KG1 (cell line): ENCODE measurements at places on chromosomes 4 and X.
A peak's percentile ranks its signal among the peaks of the same experiment; 100 is the strongest.

DNA sequence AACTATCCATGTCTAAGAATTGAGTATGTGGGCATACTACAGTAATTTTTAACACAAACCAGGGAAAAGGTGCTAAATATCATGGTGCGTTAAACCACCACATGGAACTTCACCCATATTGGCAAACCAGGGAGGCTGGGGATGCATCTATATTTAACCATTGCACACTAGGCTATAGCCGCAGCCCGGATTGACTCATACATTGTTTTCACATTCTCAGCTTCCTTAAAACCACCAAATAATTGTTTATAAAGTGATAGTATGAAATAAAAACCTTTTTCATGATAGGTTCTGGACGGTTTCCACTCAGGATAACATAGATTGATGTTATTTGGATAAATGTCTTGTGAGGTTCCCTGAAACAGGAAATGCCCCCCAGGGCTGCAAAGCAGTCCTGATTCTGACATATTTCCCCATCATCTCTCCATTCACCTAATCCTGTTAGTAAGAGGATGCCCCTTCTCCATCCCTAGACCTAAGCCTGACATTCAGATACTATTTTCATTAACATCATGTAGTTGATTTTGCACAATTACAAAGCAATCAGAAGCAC lies 7.9 kb downstream of the COL25A1 start:
- DNase-seq: no peak

DNA sequence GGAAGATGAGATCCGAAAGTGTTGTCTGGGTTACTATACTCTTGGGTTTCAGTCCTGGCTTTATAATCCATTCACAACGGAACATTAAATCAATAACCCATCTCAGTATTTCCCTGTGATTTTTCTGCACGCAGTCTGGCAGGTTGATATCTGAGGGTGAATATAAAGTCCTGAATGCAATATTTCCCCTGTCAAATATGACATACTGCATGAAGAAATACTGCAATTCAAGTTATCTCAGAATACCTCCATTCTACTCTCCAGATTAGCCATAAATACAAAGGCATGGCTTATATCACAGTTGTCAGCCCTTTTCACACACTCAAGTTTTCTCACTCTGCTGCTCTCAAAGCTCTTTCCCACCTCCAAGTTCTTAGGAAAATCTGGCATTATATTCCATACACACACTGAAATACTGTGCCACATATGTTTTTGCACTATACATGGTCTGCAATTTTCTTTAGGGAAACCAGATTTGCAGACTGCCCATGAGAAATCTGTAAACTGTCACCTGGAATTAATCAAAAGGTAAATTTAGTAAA lies 64.7 kb downstream of the WDFY3 start:
- no peak for DNase-seq

GRCh38 chrX:19725641-19726040 lies 161.8 kb downstream of the SH3KBP1 start:
- DNase-seq: no peak

DNA sequence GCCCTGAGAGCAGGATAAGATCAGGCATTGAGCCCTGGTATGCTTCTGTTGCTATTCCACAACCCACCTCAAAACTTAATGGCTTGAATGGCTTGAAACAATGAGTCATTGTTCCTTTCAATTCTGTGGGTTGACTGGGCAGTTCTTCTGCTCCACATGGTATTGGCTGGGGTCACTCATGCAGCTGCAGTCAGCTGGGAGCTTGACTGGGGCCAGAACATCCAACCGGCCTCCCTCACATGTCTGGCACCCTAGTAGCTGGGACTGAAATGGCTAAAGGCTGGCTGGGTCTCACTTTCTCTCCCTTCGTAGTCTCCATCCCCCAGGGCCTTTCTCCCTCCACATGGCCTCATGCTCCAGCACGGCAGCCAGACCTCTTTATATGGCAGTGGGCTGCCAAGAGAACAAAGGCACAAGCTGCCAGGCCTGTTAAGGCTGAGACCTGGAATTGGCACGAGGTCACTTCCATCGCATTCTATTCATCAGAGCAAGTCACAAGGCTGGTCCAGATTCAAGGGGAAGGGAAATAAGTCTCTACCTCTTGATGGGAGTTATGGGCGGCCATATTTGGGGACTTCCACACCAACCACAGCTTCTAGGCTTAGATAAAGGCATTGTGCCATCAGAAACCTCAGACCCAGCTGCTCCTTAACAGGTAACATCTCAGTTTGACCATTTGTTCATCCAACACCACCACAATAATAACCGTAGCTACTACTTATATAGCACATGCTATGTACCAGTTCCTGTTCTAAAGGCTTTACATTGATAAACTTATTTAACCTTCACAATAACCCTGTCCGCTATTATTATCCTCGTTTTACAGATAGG lies 159.7 kb upstream of the ATP6AP2 start:
- DNase-seq: no peak

- peak; percentile 80 for DNase-seq
These were observed 18.0 kb downstream of the SPINK2 start for GRCh38 chr4:56803471-56803870.

DNA sequence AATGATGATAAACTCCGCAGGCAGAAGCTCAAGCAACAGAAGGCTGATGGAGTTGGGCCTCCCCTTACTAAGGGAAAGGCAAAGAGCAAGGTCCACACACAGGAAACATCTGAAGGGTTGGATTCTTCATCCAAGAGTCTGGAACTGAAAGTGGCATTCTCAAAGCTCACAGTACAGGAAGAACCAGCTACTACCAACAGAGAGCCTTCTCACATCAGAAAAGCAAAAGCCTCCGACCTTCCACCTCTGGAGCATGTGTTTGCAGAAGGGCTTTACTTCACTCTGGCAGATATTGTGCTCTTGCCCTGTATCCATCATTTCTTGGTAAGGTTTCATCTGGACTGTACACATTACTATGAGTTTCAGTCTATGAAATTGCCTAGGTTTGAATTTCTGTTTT lies 10.6 kb downstream of the GSTCD start:
- no peak for DNase-seq

DNA sequence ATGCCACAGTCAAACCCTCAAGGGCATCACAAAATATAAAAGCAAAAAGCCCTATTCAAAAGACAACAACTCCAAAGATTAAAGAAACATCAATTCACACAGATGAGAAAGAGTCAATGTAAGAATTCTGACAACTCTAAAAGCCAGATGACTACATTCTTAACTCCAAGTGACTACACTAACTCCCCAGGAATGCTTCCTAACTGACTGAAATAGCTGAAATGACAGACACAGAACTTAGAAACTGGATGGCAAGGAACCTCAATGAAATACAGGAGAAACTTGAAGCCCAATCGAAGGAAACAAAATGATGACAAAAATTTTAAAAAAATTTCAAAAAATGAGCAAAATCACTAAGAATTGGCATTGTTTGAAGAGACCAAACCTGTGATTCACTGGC lies 1047.6 kb upstream of the PCDH10 start:
- DNase-seq: no peak

- no peak for DNase-seq
These were observed 240.2 kb upstream of the GRIA3 start for GRCh38 chrX:122943918-122944317.

DNA sequence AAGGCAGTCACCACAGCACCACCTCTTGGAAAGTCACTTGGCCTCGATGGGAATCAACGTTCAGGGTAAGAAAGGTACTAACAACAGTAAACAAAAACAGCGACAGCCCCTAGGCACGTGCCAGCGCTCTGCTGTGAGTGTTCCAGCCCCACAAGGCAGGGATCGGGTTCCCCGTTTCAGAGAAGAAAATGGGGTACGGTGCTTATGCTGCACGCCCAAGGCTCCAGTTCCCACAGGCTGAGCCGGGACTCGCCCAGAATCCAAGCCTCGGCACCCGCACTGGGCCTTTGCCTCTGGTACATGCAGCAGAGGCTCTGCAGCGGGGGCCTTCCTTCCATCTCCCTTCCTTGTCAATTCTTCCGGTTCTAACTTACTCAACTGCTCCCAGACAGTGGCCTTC lies 37.3 kb downstream of the WDR1 start:
- DNase-seq: no peak

DNA sequence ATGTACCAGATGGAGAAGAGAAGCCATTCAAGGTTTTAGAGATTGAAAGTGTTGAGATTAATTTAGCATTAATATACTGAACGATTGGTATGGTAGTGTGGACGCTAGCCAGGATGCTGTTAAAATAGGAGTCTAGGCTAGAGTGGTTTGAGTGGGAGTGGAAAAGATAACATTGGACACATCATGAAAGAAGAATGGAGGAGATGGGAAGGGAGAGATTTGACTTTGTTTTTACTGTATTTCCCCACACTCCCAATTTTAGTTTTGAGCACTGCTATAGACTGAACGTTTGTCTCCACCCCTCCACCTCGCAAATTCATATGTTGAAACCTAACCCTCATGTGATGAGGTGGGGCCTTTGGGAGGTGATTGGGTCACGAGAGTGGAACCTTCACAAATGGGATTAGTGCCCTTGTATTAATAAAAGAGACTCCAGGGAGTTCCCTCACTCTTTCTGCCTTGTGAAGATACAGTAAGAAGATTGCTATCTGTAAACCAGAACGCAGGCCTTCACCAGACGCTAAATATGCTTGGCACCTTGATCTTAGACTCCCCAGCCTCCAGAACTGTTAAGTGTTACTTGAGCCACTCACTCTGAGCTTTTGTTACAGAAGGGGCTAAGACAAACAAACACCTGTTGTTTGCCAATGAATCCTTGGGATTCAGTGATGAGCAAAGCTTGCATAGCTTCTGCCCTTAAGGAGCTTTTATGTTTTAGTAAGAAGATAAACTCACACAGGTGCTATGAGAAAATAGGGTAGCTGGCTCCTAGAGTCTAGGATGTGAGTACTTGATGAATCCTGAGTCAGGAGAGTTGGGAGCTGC lies 25.8 kb downstream of the USP9X start:
- DNase-seq: no peak

- DNase-seq: no peak
These were observed 28.1 kb downstream of the KLHL8 start for GRCh38 chr4:87192145-87192919.

GRCh38 chr4:110032603-110033002 lies 119.9 kb downstream of the EGF start:
- DNase-seq: peak; percentile 43

- DNase-seq: no peak
These were observed 52.4 kb downstream of the HPGDS start for GRCh38 chr4:94290245-94290644.

DNA sequence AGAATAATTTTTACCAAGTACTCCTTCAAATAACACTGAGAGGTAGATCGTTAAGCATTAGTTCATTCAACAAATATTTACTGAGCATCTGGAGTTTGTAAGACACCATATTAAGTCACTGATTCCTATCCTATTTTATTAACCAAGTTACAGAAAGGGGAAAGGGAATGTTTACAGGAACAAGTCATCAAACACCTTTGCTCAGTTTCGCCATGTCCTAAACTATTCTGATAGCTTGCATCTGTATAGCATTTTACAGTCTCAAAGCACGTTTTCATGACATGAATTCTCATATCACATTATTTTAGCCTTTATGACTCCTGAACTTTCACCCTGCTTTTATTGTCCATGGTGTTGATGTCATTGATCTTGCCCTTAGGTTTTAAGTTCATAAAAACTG lies 89.2 kb downstream of the AREG start:
- no peak for DNase-seq

DNA sequence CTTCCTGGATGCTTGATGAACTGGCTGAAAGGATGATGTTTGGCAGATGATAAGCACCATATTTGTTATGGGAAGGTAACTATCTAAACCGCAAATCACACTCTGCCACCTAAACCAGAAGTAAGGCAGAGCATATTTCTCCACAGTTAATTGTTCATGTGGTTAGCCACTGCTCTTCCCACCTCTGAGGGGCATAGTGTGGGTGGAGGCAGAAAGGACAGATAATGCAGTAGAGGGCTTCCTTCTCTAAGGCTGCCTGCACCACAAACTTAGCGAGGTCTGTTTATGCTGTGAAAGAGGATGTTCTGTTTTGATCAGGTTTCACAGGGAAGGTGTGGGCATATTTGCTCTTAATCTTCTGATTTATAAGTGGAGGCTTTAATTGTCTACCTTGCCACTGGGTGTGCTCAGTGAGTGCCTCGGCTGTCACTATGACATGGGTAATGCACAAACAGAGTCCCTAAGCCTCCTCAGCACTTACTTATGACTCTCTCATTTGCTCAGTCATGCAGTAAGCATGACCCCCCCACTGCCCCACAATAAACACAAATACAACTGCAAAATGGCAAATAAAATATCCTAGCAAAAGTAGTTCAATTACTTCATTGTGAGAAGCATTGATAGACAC lies 401.0 kb downstream of the TMA16 start:
- DNase-seq: no peak

DNA sequence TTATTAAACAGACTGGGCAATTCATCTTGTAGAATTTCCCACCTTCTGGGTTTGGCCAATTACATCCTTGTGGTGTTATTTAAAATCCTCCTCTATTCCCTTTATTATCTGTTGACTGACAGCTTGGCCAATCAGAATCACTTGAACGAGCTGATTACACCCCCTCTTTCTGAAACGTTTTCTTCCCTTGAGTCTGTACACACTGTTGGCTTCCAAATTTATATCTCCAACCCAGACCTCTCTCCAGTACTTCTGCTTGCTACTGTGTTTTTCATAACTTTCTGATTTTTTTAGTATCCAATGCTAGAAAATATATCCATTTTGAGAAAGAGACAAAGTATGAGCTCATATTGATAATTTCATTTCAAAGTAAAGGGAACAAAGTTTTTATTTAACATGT lies 14.8 kb downstream of the CD38 start:
- DNase-seq: no peak

DNA sequence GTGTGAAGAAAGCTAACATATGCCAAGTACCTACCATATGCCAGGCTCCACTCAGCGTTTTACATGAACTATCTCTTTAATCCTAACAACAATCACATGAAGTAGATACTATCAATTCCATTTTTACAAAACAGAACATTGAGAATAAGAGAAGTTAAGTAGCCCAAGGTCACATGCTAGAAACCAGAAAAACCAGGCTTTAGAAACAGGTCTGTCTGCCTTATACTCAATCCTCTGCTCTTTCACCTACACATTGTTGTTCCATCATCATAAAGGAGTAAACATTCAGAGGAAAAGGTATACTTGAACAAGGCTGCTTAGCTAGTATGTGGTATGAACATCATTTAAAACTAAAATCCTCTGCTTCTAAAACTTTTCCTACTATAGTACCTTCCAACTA lies 42.1 kb downstream of the WDFY3 start:
- no peak for DNase-seq

DNA sequence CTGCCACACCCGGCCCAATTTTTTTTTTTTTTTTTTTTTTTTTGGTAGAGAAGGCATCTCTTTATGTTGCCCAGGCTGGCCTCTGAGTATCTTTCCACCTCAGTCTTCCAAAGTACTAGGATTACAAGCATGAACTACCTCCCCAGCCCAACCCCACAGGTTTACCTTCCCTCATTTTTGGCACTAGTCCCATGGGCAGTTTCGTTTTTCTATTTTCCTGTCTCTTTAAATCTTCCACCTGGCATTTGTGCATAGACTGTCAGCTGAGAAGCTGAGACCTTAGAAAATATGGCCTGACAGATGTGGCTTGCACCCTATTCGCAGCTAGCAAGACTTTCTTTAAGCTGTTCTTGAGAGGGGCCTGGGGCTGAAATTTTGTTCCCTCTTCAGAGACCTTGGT lies 27.9 kb downstream of the TNIP2 start:
- DNase-seq: no peak
